ENCODE measurements at places on chromosomes 11 and 22.

DNA sequence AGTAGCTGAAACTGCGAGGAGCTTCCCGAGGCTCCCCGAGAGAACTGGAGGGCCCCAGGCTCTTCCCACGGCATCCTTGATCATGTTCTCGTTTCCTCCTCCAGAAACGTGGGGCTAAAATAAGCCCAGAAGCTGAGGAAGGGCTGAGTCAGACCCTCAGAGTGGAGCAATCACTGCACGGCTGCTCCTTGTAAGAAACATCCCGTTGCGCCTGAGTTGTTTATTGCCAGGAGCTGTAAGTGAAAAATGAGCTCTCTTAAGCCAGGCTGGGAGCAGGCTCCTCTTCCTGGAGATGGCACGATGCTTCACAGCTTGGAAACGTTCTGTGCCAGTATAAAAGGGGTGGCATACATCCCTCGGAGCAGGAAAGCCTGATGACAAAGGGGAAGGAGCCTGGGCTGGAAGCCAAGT is 47.3 kb upstream of the SYN3 start:
- no peak for DNase-seq

DNA sequence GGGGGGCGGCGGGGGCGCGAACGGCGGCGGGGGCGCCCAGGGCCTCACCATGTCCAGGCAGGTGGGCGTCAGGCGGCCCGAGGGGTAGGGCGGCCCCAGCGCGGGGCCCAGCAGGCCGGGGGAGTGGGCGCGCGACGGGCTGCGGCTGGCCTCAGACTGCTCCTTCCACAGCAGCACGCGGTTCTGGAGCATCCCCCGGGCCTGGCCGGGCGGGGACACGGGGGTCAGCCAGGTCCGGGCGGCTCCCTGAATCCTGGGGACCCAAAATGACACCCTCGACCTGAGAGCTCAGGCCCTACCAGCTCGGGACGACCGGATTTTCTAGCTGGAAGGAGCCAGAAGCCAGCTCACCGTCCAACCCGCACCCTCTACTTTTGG is 5.5 kb upstream of the SLC16A8 start:
- no peak for DNase-seq

DNA sequence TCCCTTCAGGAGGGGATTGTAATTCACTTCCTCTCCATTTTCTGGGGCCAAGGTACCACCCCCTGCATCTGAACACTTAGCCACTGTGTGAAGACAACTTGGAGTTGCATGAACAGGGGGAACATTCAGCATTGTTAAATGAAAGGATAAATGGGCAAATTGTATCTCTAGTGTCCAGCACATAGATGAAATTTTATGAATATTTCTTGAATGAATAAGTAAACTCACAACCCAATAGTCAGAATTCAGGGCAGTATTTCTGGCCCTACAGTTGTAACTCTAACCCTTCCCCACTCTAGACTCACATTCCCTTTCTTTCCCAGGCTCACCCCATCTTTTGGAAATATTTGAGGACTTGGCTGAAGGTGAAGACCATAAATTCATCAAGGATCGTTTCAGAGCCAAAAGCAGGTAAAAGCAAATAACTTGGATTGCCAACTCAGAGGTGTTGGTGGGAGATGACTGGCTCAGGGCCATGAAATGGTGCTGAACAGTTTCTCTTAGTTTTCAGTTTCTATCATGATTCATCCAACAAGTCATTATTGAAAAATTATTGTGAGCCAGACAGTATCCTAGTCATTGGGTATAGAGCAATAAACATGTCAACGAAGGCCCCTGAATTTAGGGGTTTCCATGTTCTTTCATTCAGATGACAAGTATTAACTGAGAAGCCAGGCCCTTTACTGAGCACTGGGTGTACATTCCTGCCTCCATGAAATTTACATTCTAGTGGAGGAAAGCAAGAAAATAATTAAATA is 33.3 kb upstream of the ZC3H12C start:
- DNase-seq = no peak

DNA sequence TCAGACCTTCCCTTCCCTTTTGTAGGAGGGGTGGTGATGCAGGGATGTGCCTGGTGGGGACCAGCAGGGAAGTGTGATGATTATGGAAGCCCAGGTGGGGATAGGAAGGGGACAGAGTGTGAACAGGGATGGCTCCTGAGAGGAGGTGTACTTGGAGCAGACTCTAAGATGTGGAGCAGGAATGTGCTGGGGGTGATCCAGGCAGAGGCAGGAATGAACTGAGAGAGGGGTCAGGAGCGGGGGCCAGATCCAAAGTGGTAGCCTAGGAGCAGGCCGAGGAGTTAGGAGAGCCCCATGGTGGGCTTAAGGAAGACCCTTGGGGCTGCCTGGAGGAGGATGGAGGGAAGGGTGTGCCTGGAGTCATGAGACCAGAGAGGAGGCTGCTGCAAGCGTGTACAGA is 3.7 kb downstream of the NPTXR start:
- DNase-seq = no peak

- no peak for DNase-seq
Observed at GRCh38 chr11:110518809-110519514, 89.2 kb downstream of the FDX1 start.

DNA sequence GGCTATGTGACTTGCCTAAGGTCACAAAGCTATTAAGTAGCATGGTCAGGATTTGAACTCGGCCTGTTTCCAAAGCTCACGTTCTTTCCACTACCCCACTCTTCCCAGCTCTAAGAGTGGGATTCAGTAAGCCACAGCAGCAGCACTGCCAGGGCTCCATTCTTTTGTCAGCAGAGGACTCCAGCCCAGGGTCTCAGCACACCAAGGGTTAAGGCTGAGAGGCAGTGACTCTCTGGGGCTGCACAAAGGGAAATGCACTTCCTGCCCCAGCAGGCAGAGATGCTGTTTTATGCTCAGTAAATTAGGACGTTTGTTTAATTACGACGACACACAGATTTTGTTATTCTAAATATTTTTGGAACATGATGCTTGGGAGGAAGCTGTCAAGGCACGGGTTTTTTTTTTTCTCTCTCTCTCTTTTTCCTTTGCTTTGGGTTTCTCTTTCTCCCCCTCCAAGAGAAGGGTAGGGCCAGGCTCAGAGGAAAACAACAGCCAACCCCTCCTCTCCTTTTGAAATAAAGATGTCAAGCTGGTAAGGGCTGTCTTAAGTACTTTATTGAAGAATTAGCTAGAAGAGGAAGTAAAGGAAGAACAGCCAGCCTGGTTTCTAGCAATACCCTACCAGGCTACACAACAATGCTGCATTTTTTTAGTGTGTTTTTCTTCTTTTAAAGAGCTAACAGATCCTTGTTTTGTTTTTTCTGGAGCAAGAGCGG is 2.8 kb downstream of the MYH9 start:
- DNase-seq = peak; percentile 43

DNA sequence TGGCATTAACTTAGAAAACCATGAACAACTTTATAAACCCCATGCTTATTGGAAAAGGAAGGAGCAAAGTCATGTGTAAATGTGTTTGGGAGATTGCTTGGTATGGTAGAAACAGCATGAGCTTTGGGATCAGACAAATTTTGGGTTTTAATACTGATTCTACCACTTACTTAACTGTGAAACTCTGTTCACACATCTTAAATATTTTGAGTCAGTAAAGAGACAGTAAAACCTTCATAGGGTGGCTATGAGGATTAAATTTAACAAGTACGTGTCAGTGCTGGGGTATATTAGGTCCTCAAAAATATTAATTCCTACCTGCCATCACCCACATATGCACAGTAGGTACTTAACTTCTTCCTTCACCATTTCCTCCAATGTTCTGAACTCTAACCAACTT is 96.5 kb downstream of the CD44 start:
- no peak for DNase-seq

DNA sequence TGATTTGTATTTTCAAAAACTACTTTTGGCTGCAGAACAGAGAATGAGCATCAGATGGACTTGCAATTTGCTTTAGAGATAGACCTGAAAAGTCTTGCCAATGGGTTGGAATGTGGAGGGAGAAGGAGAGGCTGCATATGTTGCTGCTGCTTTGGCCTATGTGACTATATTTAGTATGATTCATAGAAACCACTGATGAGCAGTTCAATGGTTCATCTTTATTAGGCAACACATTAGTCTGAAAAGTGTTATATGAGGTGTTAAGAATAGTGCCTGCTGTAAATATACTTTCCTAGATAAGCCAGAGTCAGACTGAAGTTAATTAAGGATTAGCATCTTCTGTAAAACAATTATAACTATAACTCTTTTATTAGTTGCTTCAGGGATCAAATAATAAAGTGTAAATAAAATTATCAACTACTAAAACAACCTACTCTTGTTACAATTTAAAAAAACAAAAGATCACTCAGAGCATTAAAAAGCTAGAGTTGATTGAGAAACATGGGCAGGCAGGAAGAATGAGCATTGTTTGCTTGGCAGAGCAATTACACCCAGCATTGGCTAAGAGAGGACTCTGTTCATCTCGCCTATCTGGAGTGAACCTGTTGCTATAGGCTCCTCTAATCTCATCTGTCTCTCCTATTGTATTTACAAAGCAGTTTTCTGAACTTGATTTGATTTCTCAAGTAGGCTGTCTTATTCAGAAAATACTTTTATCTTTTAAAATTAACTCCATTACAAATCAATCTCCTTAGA is 36.3 kb downstream of the HORMAD2 start:
- DNase-seq = no peak

GRCh38 chr11:36577859-36578258 is 10.1 kb downstream of the RAG1 start:
- DNase-seq = no peak

DNA sequence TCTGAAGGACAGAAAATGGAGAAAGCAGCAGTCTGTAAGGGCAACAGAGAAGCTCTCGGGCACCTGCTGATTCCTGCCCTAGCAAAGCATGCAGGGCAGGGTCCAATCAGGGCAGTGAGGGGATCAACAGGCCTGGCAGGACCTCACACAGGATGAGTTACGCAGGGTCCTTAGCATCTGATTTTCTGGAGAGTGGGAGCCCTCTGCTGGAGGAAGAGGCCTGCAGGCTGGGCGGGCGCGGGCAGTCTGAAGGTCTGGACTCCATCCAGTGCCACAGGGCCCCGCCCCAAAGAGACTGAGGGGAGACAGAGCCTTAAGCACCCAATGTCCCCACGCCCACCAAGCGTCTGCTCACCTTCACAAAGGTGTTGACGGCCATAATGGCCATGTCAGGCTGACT is 28.9 kb downstream of the AP1B1 start:
- peak; percentile 19 for DNase-seq

- DNase-seq = no peak
Observed at GRCh38 chr11:5301846-5302245, at the start of gene OR51B4. OR51B4 (minus strand) TSS chr11:5301946; CDS start chr11:5301946, 0 bp downstream.

- no peak for DNase-seq
Observed at GRCh38 chr11:34988294-34989255, 72.2 kb downstream of the PDHX start.

- DNase-seq = peak; percentile 22
Observed at GRCh38 chr22:45082795-45083194, 73.0 kb upstream of the PHF21B start.

GRCh38 chr11:78349624-78350023 is 68.0 kb downstream of the GAB2 start:
- DNase-seq = no peak

- DNase-seq = no peak
Observed at GRCh38 chr22:22895776-22896445, 8.3 kb downstream of the IGLL5 start.

GRCh38 chr11:12079726-12080556 is 30.4 kb upstream of the MICAL2 start:
- no peak for DNase-seq

GRCh38 chr22:49466878-49467595 is 360.6 kb downstream of the BRD1 start:
- no peak for DNase-seq

GRCh38 chr11:33652431-33652830 is 48.2 kb downstream of the C11orf91 start:
- DNase-seq = no peak

- DNase-seq = no peak
Observed at GRCh38 chr11:83336993-83337392, 50.8 kb upstream of the CCDC90B start.

DNA sequence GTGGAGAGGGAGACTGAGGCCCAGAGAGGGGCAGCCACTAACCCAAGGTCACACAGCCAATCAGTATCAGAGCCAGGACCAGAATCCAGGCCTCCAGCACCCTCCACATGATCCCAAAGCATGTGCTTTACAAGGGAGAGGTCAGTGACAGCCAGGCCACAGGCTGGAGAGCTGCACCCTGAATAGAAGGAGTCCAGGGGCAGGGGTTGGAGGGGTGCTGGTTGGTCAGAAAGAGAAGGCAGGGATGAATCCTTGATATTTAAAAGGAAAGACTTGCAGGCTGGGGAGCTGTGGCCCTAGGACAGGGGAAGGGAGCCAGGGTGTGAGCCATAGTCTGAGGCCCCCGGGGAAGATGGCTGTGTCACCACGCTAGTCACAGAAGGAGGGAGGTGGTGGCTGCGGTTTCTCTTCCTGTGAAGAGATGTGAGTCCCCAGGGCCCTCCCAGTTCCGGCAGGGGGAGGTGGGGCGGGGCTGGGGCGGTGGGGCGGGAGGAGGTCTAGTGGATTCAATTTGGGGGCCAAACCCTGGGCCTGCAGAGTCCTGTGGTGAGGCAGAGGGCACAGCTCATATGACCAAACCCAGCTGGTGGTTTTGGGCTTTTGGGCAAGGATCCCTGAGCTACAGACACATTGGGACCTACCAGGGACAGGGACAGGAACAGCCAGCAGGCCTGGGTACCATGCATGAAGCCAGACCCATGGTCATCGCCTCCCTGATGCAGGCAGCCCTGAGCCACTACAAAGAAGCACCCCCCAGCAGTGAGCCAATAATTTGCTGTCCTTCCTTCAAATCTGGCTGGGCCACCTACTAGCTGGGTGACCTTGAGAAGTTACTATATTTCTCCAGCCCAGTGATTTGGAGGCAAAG is 14.0 kb downstream of the RAC2 start:
- no peak for DNase-seq

- no peak for DNase-seq
Observed at GRCh38 chr22:27717094-27717493, 84.5 kb downstream of the MN1 start.

- peak; percentile 14 for DNase-seq
Observed at GRCh38 chr11:110121204-110121603, 28.0 kb downstream of the ZC3H12C start.

DNA sequence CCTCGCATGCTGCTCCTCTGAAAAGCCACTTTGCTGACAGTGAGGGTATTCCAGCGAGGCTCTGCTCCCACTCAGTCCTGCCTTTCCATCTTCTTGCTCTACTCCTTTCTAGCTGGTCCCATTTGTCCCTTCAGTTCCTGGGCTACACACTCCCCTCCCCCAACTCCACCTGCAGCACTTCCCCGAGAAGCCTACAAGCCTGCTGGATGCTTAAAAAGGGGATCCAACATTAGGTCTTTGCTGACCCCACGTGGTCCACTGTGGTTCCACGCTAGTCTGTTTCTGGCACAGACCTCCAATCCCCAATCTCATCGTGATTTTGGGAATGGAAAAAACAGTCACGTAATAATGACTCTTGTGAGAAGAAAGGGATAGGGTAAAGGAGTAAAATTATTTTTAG is 121.6 kb upstream of the SNX19 start:
- DNase-seq = no peak

Measured in HAP-1 (cell line).